Aorta (tissue), 5 donors: ENCODE measurements at places on chromosomes 16 and 17. TPM values are rescaled to one million over a fixed set of nuclear protein-coding genes. Genes with fewer than 3 reads are reported as not detected.

Gene SALL1
- not detected for polyA plus RNA-seq

GRCh38 chr17:45098869-45099616, 33.3 kb downstream of the PLCD3 start:
- peak; percentile 96 for DNase-seq

Gene KRT13
- polyA plus RNA-seq = 11.4 TPM

Gene GCGR
- not detected for polyA plus RNA-seq

- no peak for DNase-seq
Measured at GRCh38 chr17:47288531-47289116, 35.0 kb downstream of the ITGB3 start.

- peak; percentile 82 for DNase-seq
Measured at GRCh38 chr16:56611281-56611833, 3.0 kb downstream of the MT2A start.

DNA sequence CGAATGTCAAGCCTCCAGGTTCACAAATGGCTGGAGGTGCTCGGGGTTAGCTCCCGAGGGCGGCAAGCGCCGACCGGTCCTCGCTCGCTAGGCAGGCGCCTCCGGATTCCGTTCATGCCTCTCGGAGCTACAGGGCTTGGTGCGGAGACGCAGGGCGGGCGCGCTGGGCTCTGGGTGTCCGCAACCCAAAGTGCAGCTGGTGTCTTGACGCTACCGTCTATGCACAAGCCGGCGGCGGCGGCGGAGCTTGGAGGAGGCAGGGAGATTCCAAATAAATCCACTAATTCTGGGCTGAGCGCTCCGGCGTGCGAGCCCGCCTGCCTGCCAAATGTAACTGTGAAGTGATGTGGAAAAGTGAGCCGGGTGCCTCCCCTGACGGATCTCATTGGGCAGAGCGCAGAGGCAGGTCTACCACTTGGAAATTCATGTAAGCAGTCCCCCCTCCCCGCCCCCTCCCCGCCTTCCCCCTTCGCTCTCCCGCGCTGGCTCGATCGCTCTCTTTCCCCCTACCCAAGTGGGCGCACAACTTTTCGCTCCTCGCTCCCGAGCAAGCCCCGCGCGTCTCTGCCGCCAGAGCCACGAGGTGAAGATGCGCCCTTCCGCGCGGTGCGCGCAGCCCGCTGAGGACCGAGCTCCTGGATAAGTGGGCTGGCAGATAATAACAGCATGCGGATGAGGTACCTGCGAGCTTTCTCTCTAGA, at the start of gene CDH8:
Gene CDH8, minus strand, starts transcription at position 338 of the 701 bp plus-strand sequence. CDS start 15,035 bp downstream, outside the sequence.
- peak; percentile 45 for DNase-seq

Gene KRTAP4-1
- not detected for polyA plus RNA-seq

GRCh38 chr16:65917466-65917865, 449.0 kb upstream of the CDH5 start:
- DNase-seq = no peak
